ENCODE measurements at places on chromosomes 2 and 18.
A peak's percentile ranks its signal among the peaks of the same experiment; 100 is the strongest.

- DNase-seq = no peak
These were observed 49.8 kb upstream of the PLA2R1 start for GRCh38 chr2:160111951-160112798.

GRCh38 chr2:29562896-29563295 is 358.5 kb downstream of the ALK start:
- DNase-seq = no peak

- DNase-seq = no peak
These were observed 54.5 kb downstream of the MAP4K4 start for GRCh38 chr2:101751875-101752619.

DNA sequence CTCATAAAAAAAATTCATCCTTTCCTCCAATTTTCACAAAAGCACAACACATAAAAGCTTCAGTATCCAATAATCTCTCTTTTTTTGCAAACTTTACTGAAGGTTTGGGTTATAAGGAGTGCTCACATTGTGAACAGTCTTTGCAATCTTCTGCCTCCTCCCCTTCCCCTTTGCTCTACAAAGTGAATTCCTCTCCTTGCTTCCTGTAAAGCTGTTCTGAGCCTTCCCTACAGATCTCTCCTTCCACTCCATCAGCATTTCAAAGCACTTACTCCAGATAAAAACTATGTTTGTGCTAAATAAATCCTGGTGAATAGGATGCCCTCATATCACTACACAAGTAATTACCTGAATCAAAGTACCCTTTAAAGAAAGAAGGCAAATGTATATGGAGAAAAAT is 4.6 kb upstream of the PDK1 start:
- no peak for DNase-seq

DNA sequence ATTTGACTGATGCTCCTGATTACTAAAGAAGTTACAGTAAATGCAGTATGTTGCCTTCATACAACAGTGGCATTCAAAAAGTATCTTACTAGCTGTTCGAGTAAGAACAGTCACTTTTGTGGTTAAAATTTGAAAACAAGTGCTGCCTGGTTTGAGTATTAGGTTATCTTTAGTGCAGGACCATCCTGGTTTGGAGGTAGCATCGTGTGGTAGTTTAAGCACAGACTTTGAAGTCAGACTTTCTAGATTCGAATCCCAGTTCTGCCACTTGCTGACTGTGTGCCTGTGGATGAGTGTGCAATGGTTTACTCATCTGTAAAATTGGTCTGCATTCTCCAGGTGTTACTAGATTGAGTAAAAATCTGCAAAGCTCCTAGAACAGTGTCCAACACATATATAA is 96.8 kb downstream of the SGPP2 start:
- DNase-seq = peak; percentile 48

GRCh38 chr2:234556848-234557573 is 60.1 kb upstream of the ARL4C start:
- no peak for DNase-seq

DNA sequence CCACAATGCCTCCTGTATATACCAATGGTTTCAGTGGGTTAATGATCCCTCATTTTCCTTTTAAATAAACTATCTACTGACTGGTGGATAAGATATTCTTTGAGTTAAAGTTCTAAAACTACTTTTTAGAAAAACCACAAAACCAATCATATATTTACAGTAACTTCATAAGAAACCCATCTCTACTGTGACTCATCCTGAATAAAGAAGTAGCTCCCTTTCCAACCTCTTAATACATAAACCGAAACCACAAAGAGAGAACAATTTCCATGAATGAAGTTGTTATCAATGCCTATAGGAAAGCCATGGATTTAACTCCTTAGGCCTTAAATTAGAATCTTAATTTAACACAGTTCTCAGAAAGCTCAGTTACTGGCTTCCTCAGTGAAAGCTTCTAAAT is 227.0 kb upstream of the SMAD7 start:
- DNase-seq = peak; percentile 54

DNA sequence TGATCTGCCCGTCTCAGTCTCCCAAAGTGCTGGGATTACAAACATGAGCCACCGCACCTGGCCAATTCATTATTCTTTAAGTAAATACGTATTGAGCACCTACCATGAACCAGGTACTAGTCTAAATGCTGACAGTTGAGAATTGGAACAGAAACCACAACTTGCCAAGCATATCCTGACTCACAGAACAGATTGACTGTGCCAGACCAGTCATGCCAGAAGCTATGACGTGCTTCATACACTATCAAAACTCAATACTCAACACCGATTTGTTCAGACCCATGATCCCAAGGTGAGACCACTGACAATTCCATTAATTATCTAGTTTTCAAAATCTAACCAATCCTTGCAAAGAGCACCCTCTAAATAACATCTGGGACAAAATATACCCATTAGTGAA is 148.6 kb downstream of the B3GNT2 start:
- DNase-seq = peak; percentile 23

DNA sequence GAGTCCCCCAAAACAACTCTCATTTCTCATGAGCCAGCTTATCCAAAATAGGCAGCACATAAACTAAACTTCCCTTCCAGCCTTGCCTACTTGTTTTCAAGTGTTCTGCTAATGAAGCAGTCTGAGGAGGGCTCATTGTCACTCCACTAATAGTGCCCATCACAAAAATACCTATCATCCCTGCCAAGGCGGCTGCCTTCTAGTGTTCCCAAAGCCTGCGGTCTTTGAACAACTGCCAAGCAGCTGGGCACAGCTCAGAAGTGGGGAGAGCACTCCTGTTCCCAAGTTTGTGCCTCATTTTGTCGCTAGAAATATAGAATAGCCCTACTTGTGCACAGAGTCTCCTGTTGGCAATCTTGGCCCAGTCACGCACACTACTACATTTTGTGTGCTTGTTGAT is 50.3 kb downstream of the DTNA start:
- no peak for DNase-seq

GRCh38 chr2:184599054-184599871 is 934 bp downstream of the ZNF804A start:
- no peak for DNase-seq

GRCh38 chr2:141711627-141712026 is 419.2 kb downstream of the LRP1B start:
- DNase-seq = no peak

- DNase-seq = no peak
These were observed 222.2 kb downstream of the LTBP1 start for GRCh38 chr2:33168922-33169321.

GRCh38 chr2:180655842-180656454 is 324.5 kb upstream of the UBE2E3 start:
- no peak for DNase-seq

- DNase-seq = peak; percentile 91
These were observed 20.5 kb upstream of the ITGB6 start for GRCh38 chr2:160220545-160221009.

DNA sequence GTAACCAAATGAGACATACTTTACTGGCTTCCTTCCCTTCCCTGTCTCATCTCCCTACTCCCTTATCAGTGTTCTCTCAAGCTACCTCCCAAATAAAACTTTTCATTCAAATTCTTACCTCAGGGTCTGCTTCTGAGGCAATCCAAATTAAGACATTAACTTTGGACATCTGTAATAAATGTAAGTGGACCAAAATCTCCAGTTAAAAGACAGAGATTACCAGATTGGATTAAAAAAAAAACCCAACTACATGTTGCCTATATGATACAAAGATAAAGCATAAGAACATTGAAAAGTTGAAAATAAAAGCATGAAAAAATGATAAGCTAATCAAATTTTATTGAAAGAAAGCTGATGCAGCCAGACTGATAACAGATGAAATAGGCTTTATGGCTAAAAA is 58.8 kb upstream of the ST3GAL5 start:
- no peak for DNase-seq

- no peak for DNase-seq
These were observed 415.9 kb downstream of the EPHA4 start for GRCh38 chr2:221156062-221156734.

DNA sequence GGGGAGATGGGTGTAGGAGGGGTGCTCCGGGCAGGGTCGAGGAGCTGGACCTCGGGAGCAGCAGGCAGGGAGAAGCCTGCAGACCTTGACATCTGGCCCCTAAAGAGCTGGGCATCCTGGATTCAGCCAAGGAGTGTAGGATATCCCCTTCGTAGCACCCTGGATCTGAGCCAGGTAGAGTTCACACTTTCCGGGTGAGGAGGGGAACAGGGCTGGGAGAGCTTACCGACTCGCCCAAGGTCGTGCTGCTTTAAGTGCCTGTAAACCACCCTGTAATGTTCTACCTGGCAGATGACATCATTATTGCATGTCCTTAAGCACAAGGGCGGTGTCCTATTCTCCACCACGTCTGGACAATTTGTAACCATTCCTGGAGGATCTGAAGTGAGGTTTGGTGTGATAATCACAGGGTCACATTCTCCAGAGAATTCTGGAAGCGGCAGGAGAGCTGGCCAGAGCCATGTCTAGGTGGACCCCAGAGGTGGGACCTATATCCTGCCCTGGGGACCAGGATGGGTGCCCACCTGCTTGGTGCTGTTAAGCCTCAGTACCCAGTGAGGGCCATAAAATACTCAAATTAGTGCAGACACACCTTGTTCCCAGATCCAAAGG is 14.6 kb downstream of the ITM2C start:
- no peak for DNase-seq

Measured in activated CD4-positive, alpha-beta T cell treated with anti-CD3 and anti-CD28 coated beads, Interleukin-2, amount 50 U/mL, for 16 hours (primary cell).